Activated T-cell treated with anti-CD3 and anti-CD28 coated beads, Interleukin-2, amount 50 U/mL, for 48 hours (primary cell): ENCODE measurements at places on chromosomes 3 and 15.

GRCh38 chr3:127753338-127753737 lies 69.0 kb downstream of the MGLL start:
- DNase-seq = no peak

- no peak for DNase-seq
Observed at GRCh38 chr3:140056047-140056446, 121.1 kb downstream of the CLSTN2 start.

DNA sequence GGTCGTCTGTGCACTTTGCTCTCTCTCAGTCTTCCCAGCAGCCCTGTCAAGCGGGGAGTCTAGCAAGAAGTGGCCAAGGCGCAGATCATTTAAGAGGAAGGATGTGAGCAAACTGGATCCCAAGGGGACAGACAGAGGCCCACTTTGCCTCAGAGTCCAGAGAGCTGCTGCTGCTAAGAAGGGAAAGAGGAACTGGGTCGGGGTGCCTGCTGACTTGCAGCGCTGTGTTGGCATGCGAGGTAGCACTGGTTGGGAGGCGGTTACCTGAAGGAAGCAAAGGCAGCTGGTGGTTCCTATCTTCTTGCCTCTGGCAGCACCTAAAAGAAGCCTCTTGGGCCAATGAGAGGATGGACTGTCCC lies 28.1 kb downstream of the SMAD3 start:
- no peak for DNase-seq

DNA sequence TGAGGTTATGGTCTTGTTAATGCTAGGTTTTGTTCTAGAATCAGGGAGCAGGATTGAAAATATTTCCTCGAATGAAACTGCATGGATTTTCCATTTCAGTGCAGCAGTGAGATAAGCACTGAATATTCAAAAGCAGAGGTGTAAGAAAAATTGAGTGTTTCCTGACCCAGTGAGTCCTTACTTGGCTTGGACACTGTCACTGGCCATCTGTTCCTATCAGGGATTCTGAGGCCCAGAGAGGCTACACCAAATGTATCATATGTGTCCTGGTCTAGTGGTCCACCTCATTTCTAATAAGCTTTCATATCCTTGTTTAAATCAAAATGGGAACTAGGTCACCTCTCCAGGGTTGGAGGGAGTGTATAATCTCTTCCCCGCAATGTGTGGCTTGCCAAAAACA lies 61.1 kb upstream of the RAD18 start:
- DNase-seq = no peak

DNA sequence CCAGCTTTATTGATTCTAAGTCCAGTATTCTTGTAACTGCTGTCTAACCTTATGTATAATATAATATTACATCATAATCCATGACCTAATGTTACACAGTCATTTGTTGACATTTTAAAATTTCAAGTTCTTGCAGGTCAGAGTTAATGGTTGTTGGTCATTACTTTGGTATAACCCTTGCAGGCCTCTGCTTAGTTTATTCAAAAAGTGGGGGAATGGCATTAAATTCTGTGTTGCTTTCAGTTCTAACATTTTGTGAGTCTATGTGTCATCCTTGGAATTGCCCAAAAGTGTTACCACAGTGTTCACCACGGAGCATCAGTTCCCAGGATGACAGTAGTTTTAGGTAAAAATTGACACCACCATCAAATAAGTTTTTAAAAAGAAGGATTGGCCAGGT lies 174.8 kb upstream of the BCL6 start:
- DNase-seq = no peak

- DNase-seq = no peak
Observed at GRCh38 chr3:190073264-190074008, 47.3 kb downstream of the P3H2 start.

GRCh38 chr3:58266577-58266976 lies 29.0 kb downstream of the ABHD6 start:
- DNase-seq = no peak

GRCh38 chr15:28933710-28934445 lies 48.1 kb downstream of the APBA2 start:
- no peak for DNase-seq

- no peak for DNase-seq
Observed at GRCh38 chr15:48176112-48176511, 2.0 kb downstream of the MYEF2 start.

DNA sequence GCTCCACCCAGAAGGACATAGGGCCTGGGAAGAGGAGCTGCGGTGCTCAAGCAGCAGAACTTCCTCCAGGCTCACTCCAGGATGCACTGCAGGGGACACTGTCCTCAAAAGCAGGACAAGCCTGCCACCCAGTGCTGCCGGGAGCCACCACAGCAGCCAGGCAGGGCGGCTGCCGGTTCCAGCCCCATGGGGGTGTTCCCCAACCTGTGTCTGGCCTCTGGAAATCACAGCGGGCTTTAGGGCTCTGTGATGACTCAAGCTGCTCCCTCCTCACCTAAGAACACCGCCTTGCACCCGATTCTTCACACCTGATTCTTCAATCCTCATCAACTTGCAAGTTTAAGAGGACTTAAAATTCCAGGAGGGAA lies 71.9 kb upstream of the SLC6A11 start:
- DNase-seq = peak; percentile 33

- no peak for DNase-seq
Observed at GRCh38 chr15:25676070-25676469, 187.1 kb downstream of the ATP10A start.
